Keratinocyte (primary cell): ENCODE measurements at places on chromosomes 3 and 15.

GRCh38 chr3:24678021-24678420, 183.4 kb upstream of the THRB start:
- peaks cover 16% of the 10 kb centered on the region for H3K4me1 ChIP-seq
- no peaks in the 10 kb centered on the region for H3K27me3 ChIP-seq

- H3K27ac ChIP-seq = no peak overlapping the region
- H3K4me1 ChIP-seq = no peaks in the 10 kb centered on the region
- H3K27me3 ChIP-seq = no peaks in the 10 kb centered on the region
- H3K36me3 ChIP-seq = no peaks in the 10 kb centered on the region
- no peak for DNase-seq
- no peak overlapping the region for H3K4me3 ChIP-seq
Measured at GRCh38 chr3:109707617-109708016, 370.3 kb upstream of the DPPA4 start.

GRCh38 chr15:93031103-93031464, 57.9 kb downstream of the RGMA start:
- no peak overlapping the region for H3K4me3 ChIP-seq
- peaks cover 34% of the 10 kb centered on the region for H3K4me1 ChIP-seq
- no peaks in the 10 kb centered on the region for H3K27me3 ChIP-seq
- H3K36me3 ChIP-seq = peaks cover 13% of the 10 kb centered on the region

DNA sequence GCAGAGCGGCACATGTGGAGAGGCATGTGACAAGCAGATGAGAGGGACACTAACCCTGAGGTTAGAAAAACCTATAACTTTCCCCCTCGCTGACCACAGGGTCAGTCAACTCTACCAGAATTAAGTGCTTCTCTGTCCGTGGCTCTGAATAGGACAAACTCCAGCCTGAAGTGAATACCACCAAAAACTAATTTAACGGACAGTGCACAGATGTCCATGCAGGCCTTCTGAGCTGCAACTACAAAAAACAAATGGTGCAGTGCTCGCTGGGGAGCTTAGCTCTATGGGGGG, 59.3 kb downstream of the ADCY5 start:
- no peak overlapping the region for H3K4me3 ChIP-seq
- no peak overlapping the region for H3K27ac ChIP-seq
- no peaks in the 10 kb centered on the region for H3K36me3 ChIP-seq
- DNase-seq = no peak
- H3K27me3 ChIP-seq = peaks cover 12% of the 10 kb centered on the region
- no peaks in the 10 kb centered on the region for H3K4me1 ChIP-seq

DNA sequence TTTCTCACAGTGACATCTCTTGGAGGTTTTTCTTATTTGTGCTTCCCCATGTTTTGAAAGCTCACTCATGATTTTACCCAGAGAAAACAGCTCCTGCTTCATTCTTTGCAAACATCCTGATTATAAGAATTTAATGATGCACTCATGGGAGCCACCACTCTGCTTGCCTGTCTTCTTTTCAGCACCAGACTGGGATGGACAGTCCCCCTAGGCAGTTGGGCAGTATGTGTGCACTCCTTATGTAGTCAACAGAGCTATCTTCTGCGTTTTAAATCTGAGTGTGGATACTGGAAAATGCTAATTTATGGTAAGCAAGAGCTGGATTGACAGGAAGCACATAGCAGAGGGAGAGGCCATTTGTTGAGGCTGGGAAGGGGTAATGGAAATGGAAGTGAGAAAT, 276.1 kb downstream of the AGBL1 start:
- H3K27me3 ChIP-seq = no peaks in the 10 kb centered on the region
- no peak overlapping the region for H3K27ac ChIP-seq
- H3K4me3 ChIP-seq = no peak overlapping the region
- no peak for DNase-seq

DNA sequence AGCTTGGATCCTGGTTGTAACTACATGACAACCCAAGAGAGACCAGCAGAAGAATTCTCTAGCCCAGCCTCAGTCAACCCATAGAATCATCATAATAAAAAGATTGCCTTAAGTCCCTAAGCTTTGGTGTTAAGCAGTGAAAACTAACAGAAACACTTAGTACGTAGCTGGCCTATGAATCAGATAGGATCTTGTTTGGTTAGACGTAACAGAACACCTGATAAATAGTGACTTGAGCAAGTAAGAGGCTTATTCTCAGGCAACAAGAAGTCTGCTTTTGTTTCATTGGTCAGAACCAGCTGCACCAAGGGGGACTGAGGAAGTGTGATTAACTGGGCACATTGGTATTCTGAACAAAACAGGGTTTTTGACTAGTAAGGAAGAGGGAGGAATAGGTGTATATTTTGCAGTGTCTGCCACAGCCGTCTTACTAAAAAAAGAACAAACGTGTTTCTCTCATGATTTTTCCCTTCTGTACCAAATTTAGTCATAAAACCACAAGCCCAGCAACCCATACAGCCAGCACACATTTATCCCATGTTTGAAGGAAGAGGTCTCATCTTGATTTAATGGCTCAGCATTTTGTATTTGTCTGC, 53.3 kb upstream of the GLCE start:
- no peak overlapping the region for H3K4me3 ChIP-seq
- H3K27me3 ChIP-seq = peaks cover 15% of the 10 kb centered on the region
- no peak for DNase-seq
- no peak overlapping the region for H3K27ac ChIP-seq
- no peaks in the 10 kb centered on the region for H3K36me3 ChIP-seq

DNA sequence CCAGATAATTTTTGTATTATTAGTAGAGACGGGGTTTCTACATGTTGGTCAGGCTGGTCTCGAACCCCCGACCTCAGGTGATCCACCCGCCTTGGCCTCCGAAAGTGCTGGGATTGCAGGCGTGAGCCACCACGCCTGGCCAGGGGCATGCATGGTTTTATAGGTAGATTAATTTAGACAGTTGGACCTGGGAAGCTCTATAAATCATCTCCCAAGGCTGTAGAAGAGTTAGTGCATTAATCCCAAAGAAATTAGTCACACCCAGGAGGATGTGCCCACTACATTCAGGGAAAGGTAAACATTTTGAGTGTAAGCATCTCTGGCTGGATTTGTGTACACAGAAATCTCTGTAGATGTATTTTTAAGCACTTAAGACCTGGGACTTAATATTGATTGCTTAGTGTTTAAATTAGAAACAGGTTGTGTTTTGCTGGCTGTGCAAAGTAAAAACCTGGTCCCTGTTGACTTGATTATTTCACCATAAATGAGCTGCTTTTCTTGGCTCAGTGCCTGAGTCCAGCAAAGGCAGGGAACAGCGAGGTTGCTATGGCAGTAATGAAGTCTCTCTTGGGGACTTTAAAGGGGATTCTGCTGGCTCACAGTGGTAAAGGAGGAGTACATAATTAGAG, 19.2 kb downstream of the EXOSC7 start:
- H3K4me1 ChIP-seq = peaks cover 39% of the 10 kb centered on the region
- H3K27ac ChIP-seq = no peak overlapping the region
- H3K4me3 ChIP-seq = no peak overlapping the region
- H3K36me3 ChIP-seq = peaks cover 46% of the 10 kb centered on the region
- no peaks in the 10 kb centered on the region for H3K27me3 ChIP-seq
- no peak for DNase-seq

GRCh38 chr3:145902166-145902565, 258.8 kb downstream of the PLOD2 start:
- H3K36me3 ChIP-seq = no peaks in the 10 kb centered on the region
- no peaks in the 10 kb centered on the region for H3K4me1 ChIP-seq
- H3K27me3 ChIP-seq = no peaks in the 10 kb centered on the region
- H3K4me3 ChIP-seq = no peak overlapping the region
- DNase-seq = no peak

DNA sequence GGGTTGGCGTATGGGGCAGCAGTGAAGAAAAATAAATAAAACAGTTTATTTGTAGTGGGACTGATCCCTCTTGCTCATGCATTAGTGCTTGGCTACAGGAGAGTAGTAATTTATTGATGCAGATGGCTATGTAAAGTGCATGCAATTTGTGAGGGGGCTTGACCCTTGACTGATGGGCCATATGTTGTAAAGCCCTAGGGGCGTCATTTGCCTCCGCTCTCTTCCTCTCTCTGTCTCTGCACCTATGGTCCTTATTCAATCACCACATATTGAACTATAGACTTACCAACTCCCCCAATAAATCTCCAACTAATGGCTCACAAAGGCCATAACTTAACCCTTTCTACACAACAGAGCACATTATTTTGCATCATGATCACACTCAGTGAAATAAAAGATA, 227.7 kb downstream of the ROBO2 start:
- no peak overlapping the region for H3K4me3 ChIP-seq
- H3K27me3 ChIP-seq = no peaks in the 10 kb centered on the region
- H3K4me1 ChIP-seq = no peaks in the 10 kb centered on the region
- DNase-seq = no peak

DNA sequence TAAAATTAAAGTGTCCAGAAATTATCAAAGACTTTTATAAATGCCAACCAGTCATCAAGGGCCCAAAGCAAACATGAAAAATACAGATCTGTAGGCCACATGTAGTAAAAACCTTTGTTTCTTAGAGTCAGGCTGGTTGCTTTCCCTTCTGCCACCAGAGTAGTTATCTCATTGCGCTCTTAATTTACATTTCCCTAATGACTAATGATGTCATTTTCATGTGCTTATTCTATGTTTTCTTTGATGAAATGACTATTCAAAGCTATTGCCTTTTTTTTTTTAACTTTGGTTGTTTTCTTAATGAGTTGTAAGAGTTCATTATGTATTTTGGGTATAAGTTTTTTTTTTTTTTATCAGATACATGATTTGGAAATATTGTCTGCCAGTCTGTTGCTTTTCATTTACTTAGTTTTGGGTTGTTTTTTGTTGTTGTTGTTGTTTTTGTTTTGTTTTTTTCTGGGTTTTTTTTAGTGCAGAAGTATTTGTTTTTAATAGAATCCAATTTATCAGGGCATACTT, 140.6 kb downstream of the HCN4 start:
- H3K27ac ChIP-seq = no peak overlapping the region
- DNase-seq = no peak
- H3K27me3 ChIP-seq = no peaks in the 10 kb centered on the region
- H3K4me3 ChIP-seq = no peak overlapping the region
- H3K4me1 ChIP-seq = no peaks in the 10 kb centered on the region

GRCh38 chr3:25663869-25664811, 567 bp downstream of the TOP2B start:
- H3K27ac ChIP-seq = peak overlapping the region; percentile 86
- no peak for DNase-seq
- no peaks in the 10 kb centered on the region for H3K27me3 ChIP-seq
- H3K36me3 ChIP-seq = no peaks in the 10 kb centered on the region
- peaks cover 16% of the 10 kb centered on the region for H3K4me1 ChIP-seq

DNA sequence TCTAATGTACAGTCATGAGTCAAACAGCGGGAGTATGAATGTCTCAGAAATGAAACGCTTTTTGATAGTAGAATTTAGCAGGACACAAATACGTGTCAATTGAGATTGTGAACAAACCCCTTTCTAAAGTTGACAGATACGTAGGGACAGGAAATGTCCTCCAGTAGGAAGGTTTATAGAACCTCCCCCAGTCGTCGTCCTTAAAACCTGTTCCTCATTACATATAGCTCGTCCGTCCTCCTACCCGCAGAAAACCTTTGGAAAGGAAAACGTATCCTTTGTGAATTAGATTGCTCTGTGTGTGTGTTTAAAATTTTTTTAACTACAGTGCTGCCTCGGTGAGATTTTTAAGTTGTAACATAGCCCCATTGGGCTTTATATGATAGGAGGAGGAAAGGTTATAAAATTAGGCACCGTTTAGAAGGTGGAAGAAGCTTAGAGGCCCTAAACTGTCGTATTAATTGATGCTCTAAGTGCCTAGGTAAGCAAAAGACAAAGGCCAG, 4.1 kb downstream of the UBE2E1 start:
- DNase-seq = no peak
- peak overlapping the region; percentile 76 for H3K4me3 ChIP-seq
- peak overlapping the region; percentile 87 for H3K27ac ChIP-seq
- H3K4me1 ChIP-seq = peaks cover 43% of the 10 kb centered on the region

DNA sequence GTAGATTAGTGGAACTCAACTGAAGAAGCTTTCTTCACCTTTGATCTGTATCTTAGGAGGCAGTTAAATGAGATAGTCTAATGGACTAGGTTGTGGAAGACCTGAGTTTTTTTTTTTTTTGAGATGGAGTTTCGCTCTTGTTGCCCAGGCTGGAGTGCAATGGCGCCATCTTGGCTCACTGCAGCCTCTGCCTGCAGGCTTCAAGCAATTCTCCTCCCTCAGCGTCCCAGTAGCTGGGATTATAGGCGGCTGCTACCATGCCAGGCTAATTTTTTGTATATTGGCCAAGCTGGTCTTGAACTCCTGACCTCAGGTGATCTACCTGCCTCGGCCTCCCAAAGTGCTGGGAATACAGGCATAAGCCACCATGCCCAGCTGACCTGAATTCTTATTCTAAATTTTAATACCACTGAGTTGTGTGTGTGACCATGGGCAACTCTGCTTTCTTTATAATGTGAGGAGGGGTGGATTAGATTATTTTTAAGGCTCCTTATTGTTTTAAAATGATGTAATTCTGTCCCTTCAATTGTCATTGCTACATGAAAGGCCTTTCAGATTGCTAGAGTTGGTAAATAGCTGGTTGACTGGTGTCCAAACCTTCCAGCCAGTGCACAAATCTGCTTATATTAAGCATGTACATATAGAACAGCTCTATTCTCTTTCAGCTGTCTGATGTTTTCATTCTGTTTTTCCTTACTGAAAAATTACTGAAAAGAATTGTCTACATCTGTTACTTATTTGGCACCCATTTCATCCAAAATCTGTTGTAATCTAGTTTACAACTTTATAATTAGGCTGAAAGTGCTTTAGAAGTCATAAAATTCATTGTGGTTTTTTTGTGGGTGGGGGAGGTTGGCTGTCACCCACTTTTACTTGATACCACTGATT, 2.3 kb downstream of the LNP1 start:
- H3K4me1 ChIP-seq = peaks cover 18% of the 10 kb centered on the region
- H3K36me3 ChIP-seq = no peaks in the 10 kb centered on the region
- H3K4me3 ChIP-seq = peak overlapping the region; percentile 83
- H3K27ac ChIP-seq = no peak overlapping the region
- no peaks in the 10 kb centered on the region for H3K27me3 ChIP-seq

DNA sequence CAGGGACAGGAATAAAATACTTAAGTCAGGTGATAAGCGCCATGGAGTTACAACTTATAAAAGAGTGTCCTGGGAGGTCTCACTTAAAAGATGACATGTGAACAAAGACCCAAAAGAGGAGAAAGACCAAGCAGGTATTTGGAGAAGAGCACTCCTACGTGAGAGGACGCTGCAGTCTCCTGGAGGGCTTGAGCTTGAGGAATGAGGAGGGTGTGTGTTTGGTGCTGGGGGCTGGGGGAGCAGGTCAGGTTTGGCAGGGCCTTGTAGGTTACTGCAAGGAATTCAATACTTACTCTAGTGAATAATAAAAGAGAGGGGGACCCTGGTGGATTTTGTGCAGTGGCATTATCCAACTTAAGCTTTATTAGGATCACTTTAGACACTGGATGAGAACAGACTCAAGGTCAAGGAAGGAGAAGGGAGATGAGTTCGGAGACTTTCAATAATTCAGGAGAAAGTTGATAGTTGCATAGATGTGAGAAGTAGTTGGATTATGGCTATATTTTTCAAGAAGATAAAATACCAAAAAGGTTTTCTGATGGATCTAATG, 32.4 kb downstream of the TNIK start:
- H3K27me3 ChIP-seq = no peaks in the 10 kb centered on the region
- no peak overlapping the region for H3K27ac ChIP-seq
- H3K4me1 ChIP-seq = no peaks in the 10 kb centered on the region
- H3K4me3 ChIP-seq = no peak overlapping the region
- DNase-seq = no peak

GRCh38 chr3:179375091-179375999, 27.8 kb downstream of the MFN1 start:
- no peak overlapping the region for H3K27ac ChIP-seq
- H3K36me3 ChIP-seq = peaks cover 4% of the 10 kb centered on the region
- H3K4me3 ChIP-seq = no peak overlapping the region
- H3K4me1 ChIP-seq = no peaks in the 10 kb centered on the region
- H3K27me3 ChIP-seq = no peaks in the 10 kb centered on the region
- DNase-seq = no peak
